ENCODE measurements at places on chromosomes 2 and 18.

- DNase-seq, result no peak
Measured at GRCh38 chr18:570697-571096, 9.5 kb upstream of the CETN1 start.

DNA sequence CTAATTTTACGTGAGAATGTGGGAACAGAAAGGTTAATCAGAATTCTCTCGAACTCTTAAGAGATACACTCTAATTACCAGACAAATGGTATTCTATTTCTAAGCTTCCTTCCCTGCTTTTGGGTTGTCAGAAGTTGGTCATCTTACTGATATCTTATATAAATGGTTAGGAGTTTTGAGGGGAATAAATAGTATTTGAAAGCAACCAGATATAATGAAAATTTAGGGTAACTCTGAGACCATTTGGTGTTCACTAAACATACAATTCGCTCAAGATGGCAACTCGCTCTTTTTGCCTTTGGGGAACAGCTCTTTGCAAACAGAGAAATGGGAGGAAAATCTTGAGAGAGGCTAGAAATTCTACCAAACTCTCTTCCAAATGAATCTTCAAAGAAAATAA lies 250.9 kb downstream of the TCF4 start:
- no peak for DNase-seq

DNA sequence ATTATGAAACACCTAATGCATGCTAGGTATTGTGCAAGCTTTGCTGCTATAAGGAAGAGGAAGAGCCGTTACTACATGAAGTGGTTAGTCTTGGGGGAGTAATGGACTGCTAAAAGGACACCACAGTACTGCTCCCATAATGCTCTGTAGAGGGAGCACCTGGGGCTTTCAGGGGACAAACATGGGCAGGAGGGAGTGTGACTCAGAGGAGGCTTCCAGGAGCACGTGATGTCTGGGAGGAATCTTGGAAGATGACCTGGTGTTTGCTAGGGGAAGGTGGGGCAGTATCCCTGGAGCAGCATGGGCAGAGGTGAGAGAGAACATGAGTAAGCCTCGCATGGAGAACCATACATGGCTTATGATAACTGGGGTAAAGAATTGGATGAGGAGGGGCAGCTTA lies 18.8 kb downstream of the MAPK4 start:
- no peak for DNase-seq

GRCh38 chr2:147792966-147793617 lies 51.7 kb upstream of the ACVR2A start:
- no peak for DNase-seq

DNA sequence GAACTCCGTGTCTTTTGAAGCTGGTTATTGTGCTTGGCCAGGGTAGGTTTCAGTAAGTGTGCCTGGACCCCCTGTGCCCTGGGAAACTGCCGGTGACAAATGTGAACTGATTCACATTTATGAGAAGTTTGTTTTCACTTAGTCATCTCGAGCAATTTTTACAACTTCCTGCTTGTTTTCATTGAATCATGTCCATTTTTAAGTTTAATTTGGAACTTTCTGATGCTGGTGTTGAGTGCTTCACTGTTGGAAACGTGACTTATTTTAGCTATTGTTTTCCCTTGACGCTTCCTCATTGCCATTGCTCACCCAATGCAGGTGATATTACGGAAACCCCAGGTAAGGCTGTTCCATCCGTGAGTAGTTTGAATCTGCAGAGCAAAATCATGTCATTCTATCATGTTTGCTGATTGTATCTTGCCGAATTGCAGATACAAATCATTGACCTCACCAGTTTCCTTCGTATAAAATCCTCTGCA lies 97.2 kb downstream of the RTN4 start:
- DNase-seq, result no peak

- DNase-seq, result no peak
Measured at GRCh38 chr2:11027195-11027594, 115.5 kb downstream of the KCNF1 start.

DNA sequence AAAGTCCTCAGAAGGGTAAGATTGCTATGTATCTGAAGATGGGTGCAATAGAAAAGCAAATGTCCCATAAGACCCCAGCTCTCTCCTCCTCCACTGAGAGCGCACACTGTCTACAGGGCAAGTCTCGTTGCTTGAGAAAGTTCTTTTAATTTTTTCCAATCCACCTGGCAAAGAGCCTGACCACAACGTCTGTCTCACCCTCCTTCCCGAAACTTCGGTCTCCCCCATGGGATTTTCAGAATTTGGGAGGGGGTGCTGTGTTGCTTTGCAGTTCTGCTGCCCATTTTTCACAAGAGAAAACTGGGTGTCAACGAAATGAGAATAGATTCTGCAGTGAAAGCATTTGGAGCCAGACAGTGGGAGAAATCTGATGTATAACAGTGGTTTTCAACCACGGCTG lies 40.4 kb downstream of the SERTAD2 start:
- DNase-seq, result no peak

DNA sequence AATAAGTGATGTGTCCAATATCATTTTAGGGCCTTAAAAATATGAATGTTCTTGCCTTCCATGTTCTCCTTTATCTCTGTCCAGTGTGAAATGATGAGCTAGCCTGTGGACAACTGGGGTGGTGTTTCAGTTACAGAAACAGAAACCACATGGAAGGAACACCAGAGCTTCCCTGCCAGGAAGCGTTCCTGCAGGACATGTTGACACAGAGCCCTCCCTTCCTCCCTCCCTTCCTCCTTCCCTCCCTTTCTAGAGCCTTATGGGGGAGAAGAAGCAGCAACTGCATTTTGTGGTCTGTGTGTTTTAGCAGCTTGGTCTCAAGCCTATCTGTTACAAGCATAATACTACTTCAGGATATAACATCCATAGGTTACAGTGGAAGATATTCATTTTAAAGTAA lies 539.7 kb upstream of the NETO1 start:
- no peak for DNase-seq

DNA sequence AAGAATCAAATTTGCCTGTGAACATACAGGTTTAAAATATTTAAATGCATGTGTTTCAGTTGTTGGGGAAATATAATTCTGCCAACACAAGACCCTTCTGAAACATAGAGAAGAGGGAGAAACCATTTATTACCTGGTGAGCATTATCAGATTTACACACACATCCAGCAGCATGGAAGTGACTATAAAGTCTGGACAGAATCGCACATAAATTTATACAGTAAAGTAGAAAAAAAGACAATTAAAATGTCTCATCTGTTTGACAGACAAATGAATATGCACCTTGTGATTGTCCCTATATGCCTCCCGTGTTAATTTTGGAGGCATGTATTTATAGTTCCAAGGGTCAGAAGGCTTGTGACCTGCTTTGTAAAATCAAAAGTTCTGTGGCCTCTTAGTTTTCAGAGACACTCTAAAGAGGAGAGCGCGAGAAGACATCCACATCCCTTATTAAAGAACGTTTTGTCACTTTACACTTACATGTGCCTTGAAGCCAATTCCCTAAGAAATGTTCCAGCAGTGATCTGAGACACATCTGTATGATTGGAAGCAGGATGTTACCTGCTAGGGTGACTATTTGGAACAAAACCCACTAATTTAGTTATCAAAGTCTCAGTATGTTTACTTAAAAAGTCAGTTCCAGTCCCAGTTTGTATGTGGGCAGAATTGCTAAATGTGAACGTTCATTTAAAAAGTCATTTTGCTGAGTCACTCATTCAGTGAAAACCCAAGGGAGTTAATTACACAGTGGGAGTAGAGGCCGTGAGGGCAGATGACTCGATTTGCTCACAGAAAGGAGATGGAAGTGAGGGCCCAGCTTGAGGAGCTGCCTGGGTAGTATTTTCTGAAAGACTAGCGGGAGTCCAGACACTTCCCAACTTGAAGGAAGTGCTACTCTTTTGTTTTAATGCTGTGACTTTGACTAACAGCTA lies 527.6 kb upstream of the MEX3C start:
- no peak for DNase-seq

DNA sequence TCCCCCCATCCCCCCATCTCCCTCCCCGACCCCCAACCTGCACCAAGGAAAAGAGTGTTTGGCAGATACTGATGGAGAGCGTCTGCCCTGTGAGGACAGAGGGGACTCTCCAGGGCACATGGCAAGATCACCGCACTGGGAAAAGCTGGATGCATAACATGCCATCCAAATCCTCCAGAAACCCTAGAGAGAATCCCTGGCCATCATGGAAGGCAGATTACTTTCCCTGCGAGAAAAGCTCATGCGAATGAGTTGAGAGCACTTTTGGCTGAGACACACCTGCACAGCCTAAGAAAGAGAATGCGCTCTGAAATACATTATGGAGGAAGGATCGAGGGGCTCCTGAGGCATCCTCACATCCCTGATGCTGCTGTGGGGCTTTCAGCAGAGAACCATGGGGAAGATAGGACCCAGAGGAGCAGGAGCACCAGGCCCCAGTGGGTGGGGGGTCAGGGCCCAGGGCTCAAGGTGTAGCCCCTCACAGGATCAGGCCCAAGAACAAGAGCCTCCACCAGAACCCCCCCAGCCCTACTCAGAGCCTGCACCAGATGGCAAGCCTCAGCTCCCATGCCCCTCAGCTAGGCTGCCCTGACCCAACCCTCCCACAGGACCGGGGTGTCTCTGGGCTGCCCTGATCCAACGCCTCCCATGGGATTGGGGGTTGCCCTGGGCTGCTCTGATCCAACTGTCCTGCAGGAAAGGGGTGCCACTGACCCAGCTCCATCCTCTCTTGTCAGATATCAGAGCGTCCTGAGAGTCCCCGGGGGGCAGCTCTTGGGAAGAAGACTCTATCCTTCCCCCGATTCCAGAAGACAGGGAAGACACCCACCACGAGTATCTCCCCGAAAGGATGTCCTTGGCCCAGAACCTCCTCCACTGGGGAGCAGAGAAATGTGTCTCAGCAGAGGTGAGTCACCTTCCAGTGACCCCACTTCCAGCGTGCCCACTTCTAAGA lies 153.4 kb downstream of the NDUFA10 start:
- DNase-seq, result no peak

- DNase-seq, result no peak
Measured at GRCh38 chr18:67194886-67195285, 321.6 kb downstream of the DSEL start.

- no peak for DNase-seq
Measured at GRCh38 chr2:42124011-42124785, 45.0 kb upstream of the EML4 start.

- no peak for DNase-seq
Measured at GRCh38 chr2:133503323-133503722, 64.9 kb downstream of the NCKAP5 start.

DNA sequence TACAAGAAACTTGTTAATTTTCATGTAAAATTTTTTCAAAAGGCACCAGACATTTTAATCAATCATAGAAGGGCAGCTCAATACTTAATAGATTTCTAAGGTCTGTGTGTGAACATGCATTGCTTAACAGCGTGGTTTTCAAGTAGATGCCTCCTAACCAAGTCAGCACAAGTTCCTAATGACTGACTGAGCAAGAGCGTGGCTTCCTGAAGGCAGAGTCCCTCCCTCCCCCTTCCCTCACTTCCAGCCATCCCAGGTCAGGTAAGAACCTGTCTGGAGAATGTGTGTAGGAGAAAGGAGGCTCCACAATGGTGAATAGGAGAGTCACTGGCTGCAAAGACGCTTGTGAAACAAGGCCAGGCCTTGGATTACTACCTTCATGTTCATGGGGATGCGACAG lies 33.5 kb upstream of the DAPL1 start:
- no peak for DNase-seq

- DNase-seq, result no peak
Measured at GRCh38 chr2:228613133-228613850, 431.8 kb upstream of the SPHKAP start.
